ENCODE measurements at places on chromosomes 1 and 21.

GRCh38 chr1:151553659-151554058 is 13.6 kb downstream of the TUFT1 start:
- DNase-seq, result no peak

DNA sequence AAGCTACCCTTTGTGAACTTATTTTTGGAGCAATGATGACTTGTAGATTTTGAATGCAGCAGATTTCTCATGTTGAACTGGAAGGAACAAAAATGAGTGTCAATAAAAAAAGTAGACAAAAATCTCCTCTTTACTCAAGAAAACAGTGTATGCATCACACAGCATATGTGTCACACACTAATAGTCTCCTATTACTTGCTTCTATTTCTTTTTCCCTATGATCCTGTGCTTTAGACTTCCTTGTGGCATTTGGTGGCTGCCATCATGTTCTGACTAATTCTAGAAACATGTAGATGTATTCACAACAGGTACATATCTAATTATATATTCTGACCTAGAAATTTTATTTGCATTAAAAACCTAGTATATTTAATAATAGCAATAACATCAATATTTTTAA is 14.3 kb downstream of the RC3H1 start:
- DNase-seq, result no peak

- no peak for DNase-seq
These were observed 41.3 kb downstream of the TCP10L start for GRCh38 chr21:32543975-32544374.

- DNase-seq, result no peak
These were observed 67.9 kb downstream of the KLHDC7A start for GRCh38 chr1:18548643-18549042.

DNA sequence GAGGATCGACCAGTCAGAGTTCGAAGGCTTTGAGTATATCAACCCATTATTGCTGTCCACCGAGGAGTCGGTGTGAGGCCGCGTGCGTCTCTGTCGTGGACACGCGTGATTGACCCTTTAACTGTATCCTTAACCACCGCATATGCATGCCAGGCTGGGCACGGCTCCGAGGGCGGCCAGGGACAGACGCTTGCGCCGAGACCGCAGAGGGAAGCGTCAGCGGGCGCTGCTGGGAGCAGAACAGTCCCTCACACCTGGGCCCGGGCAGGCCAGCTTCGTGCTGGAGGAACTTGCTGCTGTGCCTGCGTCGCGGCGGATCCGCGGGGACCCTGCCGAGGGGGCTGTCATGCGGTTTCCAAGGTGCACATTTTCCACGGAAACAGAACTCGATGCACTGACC is 9.6 kb downstream of the FAAP20 start:
- DNase-seq, result no peak

- DNase-seq, result no peak
These were observed 41.7 kb downstream of the UTP25 start for GRCh38 chr1:209869291-209870149.

DNA sequence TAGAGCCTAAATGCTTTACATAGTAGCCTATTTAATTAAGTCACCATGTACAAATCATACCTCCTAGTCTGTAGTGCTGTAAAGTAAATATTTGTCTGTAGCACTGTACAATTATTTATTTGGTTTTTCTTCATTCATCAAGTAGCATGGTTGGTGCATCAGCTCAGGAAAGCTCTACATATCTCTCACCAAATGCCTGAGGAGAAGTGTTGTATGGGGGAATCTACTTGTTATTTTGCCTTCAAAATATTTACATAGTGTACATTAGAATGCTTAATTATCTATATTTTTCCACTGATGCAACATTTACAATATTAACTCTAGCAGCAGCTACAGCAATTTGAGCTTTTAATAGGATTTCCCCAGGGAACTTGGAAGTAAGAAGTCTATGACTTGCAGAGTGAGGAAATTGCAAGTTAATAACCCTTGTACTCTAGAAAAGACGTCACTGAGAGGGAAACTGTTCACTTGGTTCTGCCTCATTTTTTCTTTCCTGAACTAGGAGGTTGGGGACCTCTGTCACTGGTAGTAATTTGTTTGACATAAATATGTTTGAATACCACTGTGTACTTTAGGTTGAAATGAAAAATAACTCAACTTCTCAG is 207.4 kb downstream of the PDE4B start:
- DNase-seq, result no peak

GRCh38 chr1:115706587-115707425 is 61.7 kb downstream of the CASQ2 start:
- DNase-seq, result peak; percentile 38

- DNase-seq, result peak; percentile 8
These were observed 45.7 kb downstream of the PSMG1 start for GRCh38 chr21:39137248-39138178.

GRCh38 chr1:202254454-202255252 is 61.1 kb downstream of the LGR6 start:
- no peak for DNase-seq

DNA sequence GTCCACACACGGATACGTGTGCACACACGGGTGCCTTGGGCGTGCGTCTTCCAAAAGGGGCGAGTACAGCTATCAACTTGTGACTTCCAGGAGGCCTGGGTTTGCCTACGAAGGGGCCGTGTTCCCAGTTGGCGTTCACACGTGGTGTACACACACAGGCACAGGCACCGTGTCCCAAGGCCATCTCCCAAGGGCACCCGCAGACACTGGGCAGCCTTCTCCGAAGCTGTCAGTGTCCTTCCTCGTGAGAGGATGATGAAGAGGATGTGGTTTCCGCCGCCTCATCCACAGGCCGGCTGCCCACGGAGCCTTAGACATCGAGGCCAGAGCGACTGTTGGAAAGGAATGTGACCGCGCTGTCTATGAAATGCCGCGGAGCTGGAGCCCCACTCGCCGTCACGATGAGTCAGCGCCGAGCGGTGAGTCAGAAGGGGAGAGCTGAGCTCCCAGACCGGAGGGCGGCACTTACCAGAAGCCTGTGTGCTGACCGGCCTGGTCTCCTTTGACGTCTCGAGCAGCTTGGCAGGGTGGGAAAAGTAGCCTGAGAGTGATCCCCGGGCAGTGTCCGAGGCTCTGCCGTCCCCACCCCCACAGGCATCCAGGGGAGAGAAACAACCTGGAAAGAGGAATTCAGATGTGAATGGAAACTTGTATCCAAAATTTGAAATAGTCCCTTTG is 141.4 kb upstream of the ARHGEF16 start:
- DNase-seq, result peak; percentile 97

DNA sequence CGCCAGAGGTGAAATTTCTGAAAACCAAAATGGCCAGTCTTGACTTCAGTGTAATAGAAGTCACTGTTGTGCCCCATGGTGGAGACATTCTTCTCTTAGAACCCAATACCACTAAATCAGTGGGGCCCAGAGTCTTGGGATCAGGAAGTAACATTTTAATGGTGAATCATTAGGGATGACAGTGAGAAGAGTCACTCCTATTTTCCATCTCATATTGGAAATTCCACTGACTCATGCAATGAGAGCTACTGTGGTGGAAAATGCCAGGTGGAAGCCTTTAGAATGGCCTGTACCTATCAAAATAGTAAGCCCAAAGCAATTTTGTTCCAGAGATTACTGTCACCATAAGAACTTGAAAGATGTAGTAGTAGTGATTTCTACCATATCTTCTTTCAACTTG is 20.6 kb upstream of the PPM1J start:
- DNase-seq, result peak; percentile 89

DNA sequence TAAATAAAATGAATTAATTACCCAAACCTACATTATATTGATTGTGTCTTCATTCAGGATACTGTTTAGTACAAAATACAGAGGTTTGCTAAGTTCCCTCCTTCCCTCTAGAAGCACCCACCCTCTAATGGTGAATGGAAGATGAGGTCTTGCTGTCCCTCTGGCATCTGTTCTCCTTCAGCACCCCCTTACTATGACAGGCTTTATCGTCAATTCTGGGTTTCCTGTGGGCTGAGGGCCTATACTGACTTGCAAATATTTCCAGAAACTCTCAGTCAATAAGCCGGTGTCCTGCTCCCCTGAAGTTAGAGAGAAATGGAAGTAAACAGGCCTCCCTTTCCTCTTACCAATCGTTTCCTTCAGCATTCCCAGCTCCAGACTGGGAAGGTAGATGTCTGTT is 13.2 kb downstream of the LAX1 start:
- DNase-seq, result no peak

DNA sequence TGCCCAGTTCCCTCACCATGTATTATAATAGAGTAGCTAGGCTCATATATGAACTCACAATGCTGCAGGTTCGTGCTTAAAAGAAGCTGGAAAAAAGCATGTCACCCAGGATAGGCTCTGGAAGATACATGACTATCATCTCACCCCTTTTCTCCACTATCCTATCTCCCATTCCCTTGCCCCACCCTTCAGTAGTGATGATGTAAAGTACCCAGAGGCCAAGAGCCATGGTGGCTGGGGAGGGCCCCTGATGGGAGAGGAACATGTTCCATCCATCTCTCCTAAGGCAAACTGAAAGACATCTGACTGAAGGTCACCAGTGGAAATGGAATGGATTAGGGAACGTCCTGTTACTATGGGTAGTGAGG is 20.3 kb upstream of the RBBP5 start:
- DNase-seq, result no peak

DNA sequence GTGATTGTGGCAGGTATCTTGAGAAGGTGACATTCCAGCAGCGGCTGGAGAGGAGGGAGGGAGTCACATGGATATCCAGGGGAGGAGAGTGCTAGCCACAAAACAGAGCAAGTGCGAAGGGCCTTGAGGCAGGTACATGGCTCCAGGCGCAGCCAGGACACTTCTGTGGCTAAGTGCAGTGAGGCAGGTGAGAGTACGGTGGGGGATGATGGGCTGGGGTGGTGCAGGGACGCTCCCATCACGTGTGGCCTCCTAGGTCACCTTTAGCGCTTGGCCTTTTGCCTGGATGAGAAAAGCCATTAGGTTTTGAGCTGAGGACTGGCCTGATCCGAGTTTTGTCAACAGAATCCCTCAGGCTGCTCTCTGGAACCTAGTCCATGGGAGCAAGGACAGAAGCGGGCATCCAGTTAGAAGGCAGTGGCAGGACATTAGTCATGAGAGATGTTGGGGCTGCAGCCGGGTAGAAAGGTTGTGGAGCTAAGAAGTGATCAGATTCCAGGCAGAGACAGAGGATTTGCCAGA is 31.6 kb downstream of the SMYD2 start:
- no peak for DNase-seq

- peak; percentile 27 for DNase-seq
These were observed 99.5 kb upstream of the CD55 start for GRCh38 chr1:207221934-207222351.

DNA sequence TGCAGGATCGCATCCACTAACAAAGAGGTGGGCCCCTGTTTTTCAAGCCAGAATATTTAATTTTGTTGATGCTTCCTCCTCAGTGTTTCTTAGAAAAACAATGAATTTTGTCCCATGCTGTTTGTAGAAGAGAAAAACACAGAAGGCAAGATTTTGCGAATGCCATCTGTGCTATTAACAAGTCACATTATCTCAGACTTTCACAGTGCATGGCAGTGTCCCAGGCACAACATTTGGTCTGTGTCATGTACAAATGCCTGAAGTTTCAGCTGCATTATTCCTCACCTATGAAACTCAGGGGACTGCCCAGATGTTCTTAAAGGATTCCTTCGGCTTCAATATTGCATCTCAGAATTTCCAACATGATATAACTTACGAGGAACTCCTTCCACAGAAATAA is 99.6 kb upstream of the ZC3H11B start:
- no peak for DNase-seq

DNA sequence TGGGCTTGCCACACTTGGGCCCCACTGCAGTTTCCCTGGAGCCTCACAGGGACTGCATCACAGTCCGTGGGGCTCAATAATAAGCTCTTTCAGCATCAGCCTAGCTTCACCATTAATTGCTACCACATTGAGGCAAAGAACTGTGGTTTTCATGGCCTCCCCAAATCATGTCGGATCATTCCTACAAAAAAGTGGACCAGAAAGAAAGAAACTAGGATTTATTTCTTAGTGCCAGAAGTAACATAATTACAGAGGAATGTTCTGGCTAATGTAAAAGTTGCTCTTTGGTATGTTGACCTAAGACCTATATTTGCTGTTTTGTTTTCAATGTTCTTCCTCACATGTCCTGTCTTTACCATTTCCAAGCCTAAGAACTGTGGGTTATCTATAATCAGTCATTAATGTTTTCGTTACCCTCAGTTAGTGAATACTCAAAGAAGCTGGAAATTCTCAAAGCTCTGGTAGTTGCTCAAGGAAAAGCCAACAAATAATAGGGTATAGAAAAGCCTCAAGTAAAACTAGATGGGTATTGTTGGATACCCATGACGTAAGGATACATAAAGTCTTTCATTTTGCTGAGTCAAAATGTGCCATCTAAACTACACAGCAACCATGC is 173.9 kb downstream of the LTN1 start:
- no peak for DNase-seq

- DNase-seq, result no peak
These were observed 375.4 kb downstream of the COL11A1 start for GRCh38 chr1:102732927-102733326.

DNA sequence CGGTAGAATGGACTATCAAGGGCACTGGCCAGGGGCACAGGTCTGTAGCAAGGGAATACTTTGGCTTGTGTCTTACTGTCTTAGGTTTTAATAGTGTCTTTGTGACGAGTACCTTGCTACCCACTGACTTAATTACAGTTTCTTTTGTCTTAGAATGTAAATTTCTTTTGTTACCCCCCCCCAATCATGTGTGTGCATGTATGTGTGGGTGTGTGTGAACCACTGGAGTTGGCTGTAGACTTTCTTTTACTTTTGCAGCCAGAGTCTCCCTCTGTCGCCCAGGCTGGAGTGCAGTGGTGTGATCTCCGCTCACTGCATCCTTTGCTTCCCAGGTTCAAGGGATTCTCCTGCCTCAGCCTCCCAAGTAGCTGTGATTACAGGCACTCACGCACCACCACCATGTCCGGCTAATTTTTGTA is 61.8 kb upstream of the CLDN14 start:
- DNase-seq, result no peak

GRCh38 chr1:109447524-109447923 is 18.8 kb upstream of the SYPL2 start:
- DNase-seq, result no peak

- DNase-seq, result no peak
These were observed 37.7 kb upstream of the GPR37L1 start for GRCh38 chr1:202084791-202085681.

Measured in inflammatory macrophage treated with lipopolysaccharide for 4 hours (primary cell).